Stimulated activated CD4-positive, alpha-beta T cell treated with anti-CD3 and anti-CD28 coated beads, Interleukin-12 subunit alpha, Interleukin-12 subunit beta, amount 100 ng/mL, for 4 hours (primary cell): ENCODE measurements at places on chromosomes 7 and 10.

- DNase-seq = no peak
Measured at GRCh38 chr10:103168438-103168837, 24.6 kb downstream of the NT5C2 start.

GRCh38 chr10:9895981-9896380, 1121.7 kb upstream of the CELF2 start:
- no peak for DNase-seq

GRCh38 chr7:101239951-101240220, 2.3 kb upstream of the CLDN15 start:
- no peak for DNase-seq

GRCh38 chr10:73785721-73786511, 510 bp downstream of the ZSWIM8 start:
- DNase-seq = peak; percentile 33

DNA sequence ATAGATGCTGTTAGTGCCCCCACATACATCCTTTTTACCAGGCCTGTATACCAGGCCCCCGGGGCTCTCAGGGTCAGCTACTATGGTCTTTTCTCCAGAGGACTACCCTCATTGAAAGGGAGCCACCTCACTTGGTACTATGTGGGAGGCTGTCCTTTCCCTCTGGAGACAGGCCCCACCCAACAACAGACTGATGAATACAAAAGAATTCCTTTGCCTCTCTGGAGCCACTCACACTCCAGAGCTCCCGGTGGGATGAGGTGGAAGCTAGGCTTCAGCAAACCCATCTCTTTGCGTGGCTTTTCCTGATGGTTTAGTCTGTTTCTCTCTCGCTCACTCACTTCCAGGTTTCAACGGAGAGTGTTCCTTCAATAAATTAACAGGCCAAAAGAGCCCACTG, 30.3 kb downstream of the ANKMY2 start:
- no peak for DNase-seq

DNA sequence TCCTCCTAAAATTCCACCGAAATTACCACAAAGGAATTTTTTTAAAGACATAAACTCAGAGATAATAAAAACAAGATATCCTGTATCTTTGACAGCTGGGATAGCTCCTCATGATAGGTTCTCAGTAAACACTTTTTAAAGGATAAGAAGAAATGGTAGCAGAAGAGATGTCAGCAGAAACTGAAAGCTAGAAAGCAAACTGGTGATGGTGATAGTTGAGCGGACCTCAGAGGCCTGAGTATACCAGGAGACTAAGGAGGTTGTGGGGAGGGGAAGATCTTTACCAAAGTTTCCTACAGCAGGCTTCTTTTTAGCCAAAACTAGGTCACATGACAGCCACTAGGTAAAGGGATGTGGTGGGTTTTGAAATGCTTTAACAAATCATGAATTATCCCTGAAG, 22.5 kb downstream of the PCGF5 start:
- DNase-seq = no peak

DNA sequence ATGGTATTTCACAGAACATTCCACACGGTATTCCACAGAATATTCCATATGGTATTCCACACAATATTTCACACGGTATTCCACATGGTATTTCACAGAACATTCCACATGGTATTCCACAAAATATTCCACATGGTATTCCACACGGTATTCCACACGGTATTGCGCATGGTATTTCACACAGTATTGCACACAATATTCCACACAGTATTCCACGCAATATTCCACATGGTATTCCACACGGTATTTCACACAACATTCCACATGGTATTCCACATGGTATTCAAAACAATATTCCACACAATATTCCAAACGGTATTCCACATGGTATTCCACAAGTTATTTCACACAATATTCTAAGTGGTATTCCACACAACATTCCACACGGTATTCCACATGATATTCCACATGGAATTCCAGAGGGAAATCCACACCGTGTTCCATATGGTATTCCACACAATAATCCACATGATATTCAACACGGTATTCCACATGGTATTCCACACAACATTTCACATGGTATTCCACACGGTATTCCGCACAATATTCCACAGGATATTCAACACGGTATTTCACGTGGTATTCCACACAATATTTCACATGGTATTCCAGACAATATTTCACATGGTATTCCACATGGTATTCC, 136.7 kb upstream of the CHST15 start:
- DNase-seq = no peak

DNA sequence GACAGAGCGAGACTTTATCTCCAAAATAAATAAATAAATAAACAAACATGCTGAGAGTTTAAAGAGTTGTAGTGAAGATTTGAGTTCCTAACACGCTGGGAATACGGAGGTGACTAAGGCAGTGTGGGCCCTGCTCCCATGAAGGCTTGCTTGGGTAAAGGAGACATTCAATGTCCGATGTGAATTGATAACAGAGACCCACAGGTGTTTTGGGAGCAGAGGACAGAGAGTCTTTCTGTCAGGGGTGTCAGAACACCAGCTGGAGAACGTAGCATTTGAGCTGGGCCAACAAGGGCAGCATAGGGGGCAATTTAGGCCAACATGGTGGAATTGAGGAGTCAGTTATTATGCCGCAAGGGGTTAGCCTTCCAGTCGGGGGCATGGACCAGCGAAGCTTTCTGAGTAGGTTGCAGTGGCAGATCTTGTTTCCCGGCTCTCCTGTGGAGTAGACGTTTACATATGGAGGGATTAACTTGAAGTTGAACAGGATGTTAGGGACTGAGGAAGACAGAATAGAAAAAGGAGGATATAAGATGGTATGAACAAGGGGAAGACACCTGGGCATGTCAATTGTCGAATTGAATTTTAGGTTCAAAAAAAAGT, 5.6 kb downstream of the PROSER2 start:
- DNase-seq = no peak

DNA sequence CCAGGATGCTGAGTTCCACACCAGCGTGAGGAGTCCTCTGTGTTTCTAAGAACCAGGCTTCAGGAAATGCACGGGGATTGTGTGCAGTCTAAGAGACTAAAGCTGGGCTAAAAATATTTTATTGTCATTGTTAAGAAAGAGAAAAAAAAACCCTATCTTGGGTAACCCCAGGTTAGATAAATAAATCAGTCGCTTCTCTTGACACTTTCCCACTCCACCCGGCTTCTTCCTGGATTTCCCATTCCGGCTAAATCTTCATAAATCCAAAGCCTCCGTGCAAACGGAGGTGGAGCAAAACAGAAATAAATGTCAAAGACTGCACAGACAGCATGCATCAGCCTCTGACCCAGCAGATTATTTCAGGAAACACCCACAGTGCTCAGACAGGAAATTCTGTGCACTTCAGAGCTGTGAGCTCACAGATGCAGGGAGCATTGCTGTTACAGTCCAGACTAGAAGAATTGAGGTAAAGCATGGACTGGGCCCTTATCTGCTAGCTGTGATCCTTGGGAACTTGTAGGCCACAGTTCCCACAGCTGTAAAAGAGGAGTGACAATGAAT, 44.8 kb upstream of the GRID1 start:
- DNase-seq = no peak

DNA sequence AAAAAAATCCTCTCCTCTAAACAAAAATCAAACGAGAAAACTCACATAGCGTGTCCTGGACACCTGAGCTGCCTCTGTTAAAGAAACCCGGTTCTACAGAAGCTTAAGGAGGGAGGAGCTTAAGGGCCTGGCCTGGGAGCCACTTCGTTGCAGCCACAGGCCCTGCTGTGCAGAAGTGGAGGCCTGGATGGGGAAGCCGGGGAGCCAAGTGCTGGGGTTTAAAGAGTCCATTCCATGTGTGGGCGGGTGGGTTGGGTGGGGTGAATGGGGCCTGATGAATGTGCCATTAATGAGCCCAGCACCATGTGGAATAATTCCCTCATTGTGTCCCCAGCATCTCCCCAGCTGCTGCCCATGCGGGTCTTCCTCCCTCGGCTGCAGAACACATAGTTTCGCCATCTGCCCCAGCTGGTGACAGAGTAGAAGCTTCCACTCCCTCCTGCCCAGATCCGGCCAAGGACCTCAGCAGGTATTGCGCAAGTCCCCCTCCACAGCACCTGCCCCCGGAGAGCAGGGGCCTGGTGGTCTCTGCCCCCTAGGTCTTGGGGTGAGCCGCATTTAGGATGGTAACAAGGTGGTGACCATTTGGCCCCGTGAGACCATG, 127.8 kb upstream of the BTBD16 start:
- DNase-seq = no peak

GRCh38 chr10:116464257-116464656, 36.6 kb downstream of the PNLIPRP3 start:
- no peak for DNase-seq

- DNase-seq = no peak
Measured at GRCh38 chr10:25849268-25849667, 84.8 kb upstream of the MYO3A start.

DNA sequence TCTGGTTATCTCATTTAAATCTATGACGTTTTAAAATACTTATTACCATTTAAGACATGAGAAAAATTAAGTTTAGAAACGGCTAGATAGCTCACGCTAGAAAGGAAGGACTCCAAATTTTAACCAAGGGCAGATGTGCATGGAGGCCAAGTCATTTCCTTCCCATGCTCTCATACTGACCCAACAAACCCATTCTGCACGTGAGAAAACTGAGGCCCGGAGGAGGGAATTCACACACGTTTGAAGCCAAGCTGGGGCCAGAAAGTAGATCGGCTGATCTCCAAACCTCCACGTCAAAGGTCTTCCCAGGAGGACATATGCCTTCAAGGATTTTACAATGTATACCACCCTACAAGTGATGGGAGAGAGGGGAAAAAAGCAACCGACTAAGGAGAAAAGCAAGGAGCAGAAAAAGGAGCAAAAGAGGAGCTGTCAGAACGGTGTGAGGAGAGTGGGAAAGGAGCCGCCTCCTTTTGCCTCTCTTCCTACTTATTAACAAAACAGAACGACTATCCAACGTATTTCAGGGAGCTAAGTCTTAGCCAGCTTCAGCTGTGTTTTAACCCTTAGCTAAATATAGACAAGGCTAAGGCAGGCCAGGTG, 645 bp upstream of the SIRT1 start:
- no peak for DNase-seq

- DNase-seq = no peak
Measured at GRCh38 chr10:127524908-127525665, 24.0 kb upstream of the NPS start.

DNA sequence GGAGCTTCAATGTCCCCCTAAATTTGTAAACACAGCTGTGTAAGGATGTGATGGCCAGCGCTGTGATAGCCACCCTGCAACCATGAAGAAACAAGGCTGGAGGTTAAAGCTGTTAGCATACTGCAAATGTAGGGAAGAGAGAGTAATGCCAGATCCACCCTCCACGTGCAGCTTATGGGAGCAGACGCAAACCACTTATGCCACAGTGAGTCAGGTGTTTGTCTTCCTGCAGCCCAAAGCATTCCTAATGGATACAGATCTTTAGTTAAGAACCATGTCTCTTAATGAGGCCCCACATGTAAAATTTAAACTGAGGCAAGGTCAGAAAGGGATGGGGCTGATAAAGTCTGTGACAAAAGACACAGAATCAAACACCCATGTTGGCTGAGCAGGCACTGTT, 13.6 kb upstream of the MYL7 start:
- DNase-seq = no peak

- DNase-seq = no peak
Measured at GRCh38 chr7:155928583-155928982, 116.3 kb upstream of the SHH start.

DNA sequence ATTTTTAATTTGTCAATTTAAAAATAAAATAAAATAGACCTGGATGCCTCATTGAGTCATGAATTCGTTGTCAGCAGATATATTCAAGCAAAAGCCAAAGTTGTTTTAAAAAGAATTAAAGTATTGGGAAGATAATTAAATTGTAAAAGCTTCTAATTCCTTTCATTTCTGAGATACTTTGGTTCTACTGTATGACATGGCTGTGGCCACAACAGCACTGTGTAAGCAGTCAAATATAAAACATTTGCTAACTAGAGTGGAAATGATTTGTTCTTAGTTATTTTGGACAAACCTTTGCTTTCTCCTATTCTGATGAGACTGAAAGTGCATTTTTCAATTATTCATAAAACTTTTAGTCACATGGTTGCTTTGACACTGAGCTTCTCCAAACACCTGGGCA, 143.6 kb upstream of the FAM13C start:
- no peak for DNase-seq

DNA sequence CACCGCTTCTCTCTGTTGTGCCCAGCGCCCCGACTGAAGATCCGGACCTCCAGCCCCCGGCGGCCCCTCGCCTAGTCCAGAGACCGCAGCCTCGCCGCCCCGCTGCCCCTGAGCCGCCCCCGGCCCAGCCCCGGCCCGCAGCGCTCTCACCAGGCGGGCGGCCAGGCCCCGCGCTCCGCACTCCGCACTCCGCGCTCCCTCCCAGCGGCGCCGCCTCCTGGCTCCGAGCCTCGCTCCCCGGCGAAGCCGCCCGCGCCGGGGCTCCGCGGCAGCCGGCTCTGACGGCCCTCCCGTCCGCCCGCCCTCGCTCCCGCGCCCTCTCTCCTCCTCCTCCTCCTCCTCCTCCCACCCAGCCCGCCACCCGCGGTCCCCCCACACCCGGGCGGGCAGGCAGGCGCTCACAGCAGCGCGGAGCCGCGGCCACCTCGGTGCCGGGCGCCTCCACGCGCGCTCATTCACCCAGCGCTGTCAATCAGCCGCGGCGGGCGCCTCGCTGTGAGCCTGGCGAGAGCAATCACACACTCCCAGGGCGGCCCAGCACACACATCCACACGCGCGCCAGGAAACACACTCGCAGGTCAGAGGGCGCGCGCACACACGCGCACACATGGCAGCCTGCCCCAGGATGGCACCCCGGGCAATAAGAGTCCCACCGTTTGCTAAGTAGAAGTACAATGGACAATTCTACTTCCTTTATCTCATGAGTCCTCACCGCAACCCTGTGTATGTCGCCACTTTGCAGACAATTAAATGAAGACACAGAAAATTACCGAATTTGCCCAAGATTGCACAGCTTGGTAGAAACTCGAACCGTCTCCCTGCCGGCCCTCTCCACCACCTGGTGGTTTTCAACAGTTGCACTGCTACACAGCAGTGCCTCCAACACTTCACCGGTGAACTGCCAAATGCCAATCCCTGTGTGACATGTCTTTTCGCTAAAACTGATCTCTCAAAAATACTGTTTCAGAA, at the start of gene PRRT4:
Gene PRRT4, minus strand, starts transcription at position 280 of the 969 bp plus-strand sequence.
- peak; percentile 40 for DNase-seq

GRCh38 chr10:69757553-69758309, 44.0 kb upstream of the COL13A1 start:
- no peak for DNase-seq

DNA sequence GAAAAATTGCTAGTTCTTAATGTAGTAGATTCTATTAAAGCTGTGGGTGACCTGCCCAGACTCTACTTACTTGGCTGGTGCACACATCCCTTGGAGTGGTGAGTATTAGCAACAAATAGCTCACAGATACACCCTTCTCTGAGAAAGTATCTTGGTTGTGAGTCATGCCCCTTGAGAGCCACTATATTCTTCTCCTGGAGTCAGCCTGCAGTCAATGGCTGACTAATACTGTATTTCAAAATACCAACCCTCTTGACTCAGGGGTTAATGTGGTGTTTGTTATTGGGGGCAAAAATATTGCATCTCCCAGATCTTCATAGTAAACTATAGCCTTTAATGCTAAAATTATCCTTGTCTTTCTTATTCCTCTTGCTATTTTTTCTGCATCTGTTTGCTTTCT, 354.9 kb downstream of the BMPER start:
- no peak for DNase-seq
